Gastroesophageal sphincter (tissue), 4 donors: ENCODE measurements at places on chromosomes 2 and 18. TPM values are rescaled to one million over a fixed set of nuclear protein-coding genes. Genes with fewer than 3 reads are reported as not detected.

The GAD1 gene
- not detected for total RNA-seq

The ITM2C gene
- 89.0 TPM for total RNA-seq

The MYL1 gene
- not detected for total RNA-seq

The COL4A4 gene
- 5.0 TPM for total RNA-seq

The SCG2 gene
- 8.4 TPM for total RNA-seq

The LYPD1 gene
- total RNA-seq, result 1.1 TPM

The KLHL30 gene
- total RNA-seq, result 1.3 TPM

GRCh38 chr2:136008205-136008865 lies 22.9 kb upstream of the DARS1 start:
- ATAC-seq, result peak; percentile 60

GRCh38 chr18:44025421-44025820 lies 655.3 kb upstream of the SETBP1 start:
- no peak for ATAC-seq

- no peak for ATAC-seq
Observed at GRCh38 chr2:73821227-73821626, 7.5 kb upstream of the STAMBP start.

DNA sequence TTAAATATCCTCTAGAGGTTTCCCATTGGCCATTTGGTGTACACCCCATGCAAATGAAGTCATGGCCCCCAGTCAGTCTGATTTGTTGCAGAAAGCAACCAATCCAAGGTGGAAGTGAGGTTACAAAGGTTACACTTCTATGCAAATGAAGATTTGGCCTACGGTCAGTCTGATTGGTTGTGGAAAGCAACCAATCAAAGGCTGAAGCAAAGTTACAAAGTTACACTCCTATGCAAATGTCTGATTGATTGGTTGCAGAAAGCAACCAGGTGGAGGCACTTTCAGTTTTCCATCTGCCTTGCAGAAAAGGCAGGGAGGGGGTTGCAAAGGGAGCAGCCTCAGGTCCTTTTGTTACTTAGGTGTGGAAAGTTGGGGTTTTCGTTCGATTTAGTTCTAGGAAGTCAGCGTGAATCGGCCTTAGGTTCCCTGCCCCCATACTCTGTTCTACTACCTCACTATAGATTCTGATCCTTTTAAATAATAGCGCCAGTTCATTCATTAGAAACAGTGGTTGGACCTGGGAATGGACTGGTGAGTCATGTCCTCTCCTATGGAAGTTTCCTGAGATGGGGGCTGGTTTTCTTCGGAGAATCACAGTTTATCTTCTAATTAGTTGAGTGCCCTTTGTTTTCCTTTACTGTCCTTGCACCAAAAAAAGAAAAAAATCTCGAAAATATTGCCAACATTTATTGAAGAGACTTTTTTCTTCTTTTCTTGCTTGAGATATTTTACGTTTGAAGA lies 279.5 kb downstream of the AGAP1 start:
- ATAC-seq, result no peak

- ATAC-seq, result no peak
Observed at GRCh38 chr18:59988098-59988706, 88.4 kb downstream of the PMAIP1 start.

DNA sequence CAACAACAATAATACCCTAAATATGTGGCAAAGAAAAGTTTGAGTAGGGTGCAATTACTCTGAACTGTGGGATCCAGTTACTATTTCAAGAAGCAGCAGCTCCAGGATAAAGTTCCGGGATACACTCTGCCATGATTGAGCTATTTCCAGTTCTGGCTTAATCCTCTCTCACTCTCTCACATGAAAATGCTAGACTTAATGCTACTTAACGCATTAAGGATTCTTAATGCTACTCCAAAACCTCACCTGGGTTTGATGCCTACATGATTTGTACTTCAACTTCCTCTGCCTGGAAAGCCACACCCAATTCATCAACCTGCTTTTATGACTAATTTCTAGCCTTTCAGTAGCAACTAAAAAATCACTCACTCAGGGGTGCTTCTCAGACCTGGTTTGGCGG lies 151.1 kb upstream of the HNMT start:
- ATAC-seq, result no peak

DNA sequence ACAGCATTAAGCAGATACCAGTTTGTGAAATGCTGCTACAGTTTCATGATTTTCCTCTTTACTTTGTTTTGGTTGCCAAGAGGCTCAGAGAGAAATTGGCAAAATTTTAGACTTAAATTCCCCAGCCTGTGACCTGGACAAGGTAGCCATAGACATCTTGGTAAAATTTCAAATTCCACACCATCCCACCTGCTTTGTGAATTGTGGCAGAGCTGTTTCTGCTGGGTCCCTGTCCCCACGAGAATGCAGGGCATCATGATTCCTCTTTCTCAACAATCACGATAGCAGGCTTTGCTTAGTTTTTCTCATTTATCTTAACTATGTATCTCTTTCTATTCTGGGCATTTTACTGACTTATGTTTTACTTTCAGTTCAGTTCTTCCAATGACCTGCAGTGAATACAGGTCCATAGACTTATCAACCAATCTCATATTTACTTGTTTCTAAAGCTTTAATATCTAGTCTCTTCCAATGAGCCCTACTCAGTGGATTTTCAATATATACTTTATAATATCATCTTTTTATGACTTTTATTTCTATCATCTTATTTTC lies 351.6 kb downstream of the SOCS6 start:
- ATAC-seq, result no peak

DNA sequence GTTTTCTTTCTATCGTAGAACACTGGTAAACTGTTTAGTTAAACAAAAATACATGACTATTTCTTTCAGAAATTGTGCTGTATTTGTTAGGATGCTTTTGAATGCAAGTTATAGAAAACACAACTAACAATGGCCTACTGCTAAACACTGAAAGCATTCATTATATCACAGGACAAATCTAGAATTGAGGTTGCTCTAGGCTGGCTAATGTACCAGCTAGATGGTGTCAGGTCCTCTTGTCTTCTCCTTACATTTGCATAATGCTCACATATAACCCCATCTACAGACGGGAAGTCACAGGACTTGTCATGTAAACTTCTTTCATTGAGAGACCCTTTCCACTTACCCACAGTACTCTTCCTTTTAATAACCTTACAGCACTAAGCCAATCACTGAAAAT lies 586.8 kb downstream of the DSC3 start:
- ATAC-seq, result no peak

- ATAC-seq, result no peak
Observed at GRCh38 chr18:23196119-23197007, 61.1 kb downstream of the CABLES1 start.

- ATAC-seq, result no peak
Observed at GRCh38 chr18:23541349-23542093, 38.2 kb downstream of the RMC1 start.

- no peak for ATAC-seq
Observed at GRCh38 chr2:121232626-121233265, 52.3 kb downstream of the TFCP2L1 start.

- ATAC-seq, result no peak
Observed at GRCh38 chr2:138621139-138621538, 119.6 kb downstream of the SPOPL start.
